ENCODE measurements at places on chromosomes 5 and 9.

GRCh38 chr9:6198251-6198650 lies 17.4 kb upstream of the IL33 start:
- DNase-seq: no peak

DNA sequence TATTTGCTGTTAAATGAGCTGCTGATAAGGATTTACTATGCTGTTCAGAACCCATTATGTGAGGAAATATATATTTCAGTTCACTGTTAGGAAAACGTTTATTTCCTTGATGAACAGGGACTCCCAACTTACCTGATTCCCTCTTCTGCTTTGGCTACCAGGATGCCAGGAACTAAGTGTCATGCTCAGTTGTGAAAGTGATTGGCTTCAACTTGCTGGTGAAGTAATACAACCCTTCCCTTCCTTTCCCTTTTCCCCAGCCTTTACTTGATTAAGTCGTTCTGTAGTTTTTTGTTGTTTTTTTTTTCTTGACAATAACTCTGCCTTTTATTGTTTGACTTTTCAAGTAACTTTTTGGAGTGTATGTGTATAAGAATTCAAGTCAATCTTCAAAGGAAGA lies 309.3 kb downstream of the DOCK8 start:
- no peak for DNase-seq

DNA sequence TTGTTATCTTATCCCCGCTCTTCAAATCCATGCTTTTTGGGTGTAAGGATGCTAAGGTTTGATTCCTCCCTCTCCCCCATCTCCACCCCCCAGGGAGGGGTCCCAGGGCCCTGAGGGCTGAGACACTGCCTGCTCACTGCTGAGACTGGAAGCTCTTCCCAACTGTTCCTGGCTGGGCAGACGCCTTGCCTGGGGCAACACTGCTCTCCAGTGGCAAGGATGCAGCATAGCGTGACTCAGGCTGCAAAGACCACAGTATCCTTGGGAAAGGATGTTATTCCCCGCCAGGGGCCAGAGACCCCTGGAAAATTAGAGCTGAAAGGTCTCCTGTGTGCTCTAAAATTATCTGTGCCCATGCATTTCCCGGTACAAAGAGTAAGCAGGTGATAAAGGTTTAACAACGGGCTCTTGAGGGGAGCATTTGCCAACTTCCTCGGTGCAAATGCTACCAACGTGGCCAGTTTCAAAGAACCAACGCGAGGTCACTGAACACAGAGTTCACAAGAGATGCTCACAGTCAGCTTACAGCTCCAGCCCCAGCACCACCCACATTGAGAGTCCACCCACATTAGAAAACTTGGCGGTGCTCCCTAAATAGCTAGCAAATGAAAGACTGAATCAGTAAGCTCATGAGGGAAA lies 271.9 kb downstream of the NSG2 start:
- DNase-seq: no peak

- no peak for DNase-seq
Measured at GRCh38 chr5:78467752-78468357, 107.4 kb downstream of the SCAMP1 start.

GRCh38 chr5:177357146-177357458 lies 622 bp upstream of the RGS14 start:
- no peak for DNase-seq

DNA sequence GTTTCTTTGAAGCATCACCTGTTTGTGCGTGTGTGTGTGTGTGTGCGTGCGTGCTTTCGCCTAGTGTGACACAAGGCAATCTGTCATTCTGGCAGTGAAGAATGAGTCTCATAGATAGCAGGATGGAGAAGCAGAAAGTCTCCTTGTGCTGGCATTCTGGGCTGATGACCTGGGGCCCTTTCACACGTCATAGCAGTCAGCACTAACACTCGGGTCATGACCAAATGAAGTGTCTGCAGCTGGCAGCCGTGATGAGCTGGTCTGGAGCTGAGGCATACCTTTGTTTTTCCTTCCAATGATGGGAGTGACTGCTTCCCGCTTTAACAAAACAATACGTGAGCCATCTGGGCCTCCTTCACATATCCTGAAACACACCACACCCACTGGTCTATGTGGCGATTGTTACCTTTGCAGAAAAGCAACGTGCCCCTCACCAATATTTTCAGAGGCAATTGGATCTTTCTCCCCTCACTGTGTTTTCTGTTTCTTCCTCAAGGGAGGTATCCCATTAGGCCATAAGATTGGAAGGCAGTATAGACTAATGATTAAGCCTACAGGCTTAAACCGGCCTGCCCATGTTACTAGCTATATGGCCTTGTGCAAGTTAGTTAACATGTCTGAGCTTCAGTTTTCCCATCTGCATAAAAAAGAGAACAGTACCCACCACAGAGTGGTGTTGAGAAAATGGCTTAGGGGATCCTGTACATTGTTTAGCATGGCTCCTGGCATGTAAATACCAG lies 88.8 kb downstream of the SREK1 start:
- DNase-seq: no peak

GRCh38 chr5:111734013-111734412 lies 23.0 kb downstream of the NREP start:
- no peak for DNase-seq

Data from T-helper 17 cell (primary cell).